ENCODE measurements at places on chromosomes 7 and 10.

DNA sequence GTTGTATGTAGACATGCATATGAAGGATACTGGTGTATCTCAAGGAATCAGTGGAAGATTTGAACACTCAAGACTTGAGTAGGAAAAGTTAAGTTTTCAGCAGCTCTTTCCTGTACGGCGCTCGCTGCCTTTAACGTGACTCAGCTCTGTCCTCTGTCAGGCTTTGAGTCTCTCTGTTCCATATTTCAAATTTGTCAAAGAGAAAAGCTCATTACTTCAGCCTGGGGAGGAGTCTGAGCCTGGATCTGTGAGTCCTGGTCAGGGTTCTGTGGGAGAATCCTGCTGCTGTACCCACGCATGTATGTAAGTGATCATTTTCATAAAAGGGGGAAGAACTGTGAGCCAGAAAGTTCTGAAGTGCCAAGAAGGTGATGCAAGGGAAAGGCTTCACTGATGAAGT, 13.8 kb upstream of the MPP7 start:
- no peak for DNase-seq

- no peak for DNase-seq
Observed at GRCh38 chr10:70549351-70549961, 53.1 kb downstream of the PRF1 start.

GRCh38 chr10:12484002-12484918, 134.9 kb downstream of the CAMK1D start:
- no peak for DNase-seq

DNA sequence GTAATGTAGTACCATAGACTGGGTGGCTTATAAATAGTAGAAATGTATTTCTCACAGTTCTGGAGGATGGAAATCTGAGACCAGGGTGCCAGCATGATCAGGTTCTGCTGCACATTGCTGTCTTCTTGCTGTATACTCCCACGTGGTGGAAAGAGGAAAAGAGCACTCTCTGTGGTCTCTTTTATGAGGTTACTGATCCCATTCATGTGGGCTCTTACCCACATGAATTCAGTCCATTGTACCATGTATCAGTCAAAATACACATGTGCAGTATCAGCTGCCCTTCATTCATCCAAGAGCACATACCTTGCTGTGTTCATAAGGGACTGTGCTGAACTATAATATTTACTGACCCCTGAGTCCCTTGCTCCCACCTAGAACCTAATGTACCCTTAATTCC, 17.1 kb downstream of the PNLIPRP2 start:
- DNase-seq, result no peak

GRCh38 chr7:127089146-127089545, 163.6 kb downstream of the GRM8 start:
- no peak for DNase-seq

- no peak for DNase-seq
Observed at GRCh38 chr10:5373891-5374611, 9.3 kb downstream of the UCN3 start.

DNA sequence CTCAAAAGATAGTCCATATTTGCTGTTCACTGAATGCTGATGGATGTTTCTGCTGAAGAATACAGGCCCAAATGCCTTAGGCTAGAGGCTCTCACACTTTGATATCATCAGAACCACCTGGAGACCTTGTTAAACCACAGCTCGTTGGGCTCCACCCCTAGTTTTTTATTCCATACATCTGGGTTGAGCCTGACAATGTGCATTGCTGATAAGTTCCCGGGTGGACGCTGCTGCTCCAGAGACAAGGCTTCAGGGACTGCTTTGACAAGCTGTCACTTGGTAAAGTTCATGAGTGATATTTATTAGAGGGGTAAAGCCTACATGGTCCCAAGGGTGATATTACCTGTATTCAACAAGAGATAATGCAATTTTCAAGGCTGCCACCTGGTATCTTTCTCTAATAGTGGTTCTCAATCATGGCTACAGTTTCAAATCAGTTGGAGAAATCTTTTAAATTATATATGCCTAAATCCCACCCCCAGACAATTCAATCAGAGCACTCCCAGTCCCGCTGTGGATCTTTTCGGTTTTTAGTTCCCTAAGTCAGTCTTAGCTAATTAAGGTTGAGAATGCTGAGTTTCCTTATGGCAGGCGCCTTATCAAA, 107.1 kb upstream of the GSDME start:
- no peak for DNase-seq

- peak; percentile 36 for DNase-seq
Observed at GRCh38 chr10:48505394-48506112, 99.3 kb downstream of the ARHGAP22 start.

GRCh38 chr7:28853834-28854749, 104.0 kb downstream of the TRIL start:
- peak; percentile 87 for DNase-seq

DNA sequence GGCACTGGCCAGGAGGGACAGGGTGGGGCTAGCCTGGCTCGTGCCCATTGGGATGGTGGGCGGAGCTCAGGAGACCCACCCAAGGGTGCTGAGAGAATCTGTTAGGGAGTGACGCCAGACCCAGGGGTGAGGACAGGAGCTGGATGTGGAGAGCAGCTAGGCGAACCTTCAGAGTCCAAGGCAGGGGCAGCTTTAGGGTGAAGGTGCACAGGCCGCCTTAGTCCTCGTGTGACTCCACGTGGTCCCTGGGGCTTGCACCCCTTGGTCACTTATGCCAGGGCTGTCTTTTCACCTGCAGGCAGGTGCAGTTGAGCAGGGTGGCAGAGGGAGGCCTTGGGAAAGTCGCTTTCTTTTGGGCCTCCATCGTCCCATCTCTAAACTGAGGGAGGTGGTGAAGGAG, 4.3 kb downstream of the RAMP3 start:
- DNase-seq, result no peak

Measured in HuH-7.5 (cell line).